NCI-H1105 (cell line): ENCODE measurements at places on chromosomes 2 and 18.

DNA sequence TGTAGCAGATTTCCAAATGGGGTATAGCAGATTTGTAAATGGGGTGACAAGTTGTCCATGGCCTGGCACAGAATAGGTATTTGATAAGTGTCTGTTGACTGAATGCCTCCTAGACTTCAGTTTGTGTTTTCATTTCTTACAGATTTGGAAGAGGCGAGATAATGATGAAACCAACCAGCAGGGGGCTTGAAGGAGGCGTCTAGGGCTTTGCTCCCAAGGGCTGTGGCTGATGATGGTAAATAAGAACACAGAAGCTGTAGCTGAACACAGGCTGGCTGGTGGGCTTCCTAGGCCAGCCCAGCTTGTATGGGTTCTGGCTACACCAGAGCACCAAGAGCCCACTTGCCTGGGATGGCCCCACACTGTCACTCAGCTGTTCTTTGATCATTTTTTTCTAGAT is 19.4 kb downstream of the SFTPB start:
- DNase-seq, result no peak

DNA sequence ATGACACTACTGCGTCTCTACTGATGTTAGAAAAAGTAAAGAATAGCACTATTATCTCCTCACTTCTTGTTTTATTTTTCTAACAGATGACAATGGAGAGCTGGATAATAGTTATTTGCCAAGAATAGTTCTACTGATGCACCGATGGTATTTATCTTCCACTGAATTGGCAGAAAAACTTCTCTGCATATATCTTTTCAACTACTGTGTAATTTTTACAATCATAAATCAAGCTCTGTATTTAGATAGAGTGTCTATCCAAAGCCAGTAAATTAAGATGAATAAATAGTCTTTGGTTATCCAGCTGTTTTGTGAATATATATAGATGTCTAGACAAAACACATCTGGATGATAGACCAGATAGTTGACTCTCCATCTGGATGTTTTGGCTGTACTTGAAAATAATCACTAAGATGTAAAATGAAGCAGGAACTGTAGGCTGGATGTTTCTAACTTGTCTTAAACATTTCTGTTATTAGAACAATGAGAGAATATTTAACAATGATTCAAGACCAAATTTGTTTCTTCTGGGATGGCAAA is 40.1 kb downstream of the RASGRP3 start:
- DNase-seq, result no peak

- no peak for DNase-seq
Measured at GRCh38 chr2:172674034-172674967, 61.3 kb upstream of the RAPGEF4 start.

GRCh38 chr2:27135478-27135955 is 1.1 kb upstream of the PREB start:
- DNase-seq, result no peak

- DNase-seq, result no peak
Measured at GRCh38 chr2:240581811-240582210, 4.7 kb upstream of the CAPN10 start.

- DNase-seq, result no peak
Measured at GRCh38 chr2:240355001-240355891, 80.2 kb upstream of the GPC1 start.

GRCh38 chr2:37698931-37699481 is 27.6 kb upstream of the CDC42EP3 start:
- no peak for DNase-seq

GRCh38 chr18:62715436-62715758 is at the start of gene PHLPP1:
PHLPP1 (plus strand) TSS chr18:62715541; CDS start chr18:62715684, 143 bp downstream.
- DNase-seq, result no peak

DNA sequence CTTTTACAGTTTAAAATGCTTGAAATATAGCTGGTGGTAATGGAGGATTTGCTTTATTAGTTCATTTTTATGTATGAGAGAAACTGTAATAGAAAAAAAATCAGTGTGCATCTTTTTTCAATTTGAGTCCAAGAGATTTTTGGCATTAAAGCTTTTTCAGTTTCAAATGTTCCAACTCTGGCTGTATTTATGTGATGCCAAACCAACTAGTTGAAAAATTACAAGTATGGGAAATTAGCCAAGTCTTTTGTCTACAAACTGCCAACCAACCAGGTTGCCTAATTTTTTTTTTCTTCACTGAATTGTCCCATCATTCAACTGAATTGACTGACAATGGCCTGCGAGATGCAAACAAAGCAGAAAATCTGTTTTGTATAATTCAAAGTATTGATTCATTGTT is 95.7 kb downstream of the ICOS start:
- peak; percentile 24 for DNase-seq

- no peak for DNase-seq
Measured at GRCh38 chr18:5966514-5966913, 71.2 kb upstream of the TMEM200C start.

GRCh38 chr2:215779912-215780311 is 233.4 kb downstream of the MREG start:
- DNase-seq, result no peak

DNA sequence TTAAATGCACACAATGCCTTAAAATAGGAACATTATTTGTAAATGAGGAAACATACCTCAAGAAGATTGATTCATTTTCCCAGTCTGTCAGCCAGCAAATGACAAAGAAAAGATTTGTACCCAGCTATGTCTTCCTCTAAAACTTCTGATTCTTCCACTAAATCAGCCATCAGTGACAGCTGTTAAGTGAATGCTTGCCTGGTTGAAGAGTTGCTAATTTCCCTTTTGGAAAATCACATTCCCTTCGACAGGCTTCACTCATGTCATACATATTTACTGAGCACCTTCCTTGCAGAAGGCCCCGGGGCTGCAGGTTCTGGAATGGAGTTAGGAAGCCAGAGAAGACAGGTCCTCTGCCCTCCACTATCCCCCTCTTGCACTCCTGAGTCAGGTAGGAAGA is 112.0 kb upstream of the SLC66A3 start:
- DNase-seq, result no peak
